NCI-H526 treated with DMSO at 0.1 percent for 48 hours (cell line): ENCODE measurements at places on chromosomes 12 and 14.

GRCh38 chr12:52515319-52515646 is 4.9 kb downstream of the KRT5 start:
- DNase-seq = no peak

DNA sequence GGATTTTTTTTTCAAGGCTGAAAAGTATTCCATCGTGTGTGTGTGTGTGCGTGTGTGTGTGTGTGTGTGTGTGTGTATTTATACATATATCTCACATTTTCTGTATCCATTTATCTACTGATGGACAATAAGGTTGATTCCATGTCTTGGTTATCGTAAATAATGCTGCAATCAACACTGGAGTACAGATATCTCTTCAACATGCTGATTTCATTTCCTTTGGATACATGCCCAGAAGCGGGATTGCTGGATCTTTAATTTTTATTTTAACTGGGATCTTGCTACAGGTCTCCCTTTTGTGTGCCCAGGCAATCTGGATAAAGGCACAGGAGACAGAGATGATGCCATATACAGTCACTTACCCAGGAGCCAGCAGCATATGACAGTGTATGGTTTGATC is 338.1 kb downstream of the SOX5 start:
- no peak for DNase-seq

DNA sequence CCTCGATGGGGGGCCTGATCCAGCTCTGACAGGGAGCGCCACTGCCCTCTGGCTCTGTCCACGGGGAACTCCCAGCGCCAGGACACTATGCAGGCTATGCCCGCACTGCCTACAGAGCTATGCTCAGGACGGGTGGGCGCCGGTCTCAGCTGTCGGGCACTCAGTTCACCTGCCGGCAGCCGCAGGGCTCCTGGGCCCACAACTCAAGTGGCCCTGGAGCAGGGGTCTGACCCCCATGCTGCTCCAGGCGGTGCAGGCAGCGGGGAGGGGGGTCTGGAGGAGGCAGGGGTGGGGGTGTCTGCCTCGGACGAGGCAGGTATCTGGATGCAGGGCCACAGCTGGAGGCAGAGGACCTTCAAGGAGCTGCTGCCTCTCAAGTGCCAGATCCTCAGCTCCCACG is 28.5 kb upstream of the NUDT14 start:
- no peak for DNase-seq

- no peak for DNase-seq
Measured at GRCh38 chr12:109542876-109543275, 30.4 kb downstream of the MMAB start.

DNA sequence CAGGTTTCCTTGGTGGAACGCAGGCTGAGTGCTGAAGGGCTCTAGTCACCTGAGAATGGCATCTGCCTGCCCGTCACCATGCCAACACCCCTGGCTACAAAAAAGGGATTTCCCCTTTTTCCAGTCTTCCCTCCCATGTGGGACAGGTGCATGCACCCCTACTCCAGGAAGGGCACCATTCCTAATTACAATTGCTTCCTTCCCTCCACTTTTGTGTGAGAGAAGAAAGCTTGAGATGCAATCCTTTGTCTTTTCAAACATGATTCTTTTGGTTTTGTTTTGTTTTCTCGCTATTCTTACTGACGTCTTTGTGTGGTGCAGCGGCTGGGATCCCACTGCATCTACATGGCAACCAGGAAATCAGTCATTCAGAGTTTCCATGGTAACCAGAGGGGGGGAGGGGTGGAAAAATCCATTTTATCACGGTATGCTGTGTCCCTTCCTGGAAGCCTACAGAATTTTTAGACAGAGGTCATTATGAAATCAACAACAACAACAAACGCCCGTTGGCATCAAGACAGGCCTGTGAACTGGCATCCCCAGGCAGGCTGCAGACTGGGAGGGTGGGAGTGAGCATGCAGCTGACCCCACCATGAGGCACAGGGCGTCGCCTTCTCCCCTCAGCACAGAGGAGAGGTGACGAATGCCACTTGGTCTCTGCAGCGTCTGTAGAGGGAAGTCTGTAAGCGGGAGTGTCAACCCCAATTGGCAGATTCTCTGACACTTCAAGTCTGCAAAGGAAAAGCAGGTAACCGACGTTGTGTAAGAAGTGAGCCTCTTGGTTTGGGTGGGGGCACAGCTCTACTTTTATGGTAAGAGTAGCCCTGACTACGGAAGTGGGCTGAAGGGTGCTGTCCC is 13.6 kb upstream of the GNG2 start:
- DNase-seq = no peak

- no peak for DNase-seq
Measured at GRCh38 chr12:76268267-76268666, 79.9 kb downstream of the BBS10 start.

- peak; percentile 2 for DNase-seq
Measured at GRCh38 chr14:70282666-70283065, 76.8 kb downstream of the COX16 start.

- DNase-seq = no peak
Measured at GRCh38 chr14:103514596-103515421, 7.8 kb downstream of the CKB start.
